Aorta (tissue), 5 donors: ENCODE measurements at places on chromosomes 2 and 18. TPM values are rescaled to one million over a fixed set of nuclear protein-coding genes. Genes with fewer than 3 reads are reported as not detected.

GRCh38 chr2:2056531-2056930 lies 274.5 kb downstream of the MYT1L start:
- no peak for DNase-seq

The PSMD1 gene
- total RNA-seq, result 67.7 TPM

DNA sequence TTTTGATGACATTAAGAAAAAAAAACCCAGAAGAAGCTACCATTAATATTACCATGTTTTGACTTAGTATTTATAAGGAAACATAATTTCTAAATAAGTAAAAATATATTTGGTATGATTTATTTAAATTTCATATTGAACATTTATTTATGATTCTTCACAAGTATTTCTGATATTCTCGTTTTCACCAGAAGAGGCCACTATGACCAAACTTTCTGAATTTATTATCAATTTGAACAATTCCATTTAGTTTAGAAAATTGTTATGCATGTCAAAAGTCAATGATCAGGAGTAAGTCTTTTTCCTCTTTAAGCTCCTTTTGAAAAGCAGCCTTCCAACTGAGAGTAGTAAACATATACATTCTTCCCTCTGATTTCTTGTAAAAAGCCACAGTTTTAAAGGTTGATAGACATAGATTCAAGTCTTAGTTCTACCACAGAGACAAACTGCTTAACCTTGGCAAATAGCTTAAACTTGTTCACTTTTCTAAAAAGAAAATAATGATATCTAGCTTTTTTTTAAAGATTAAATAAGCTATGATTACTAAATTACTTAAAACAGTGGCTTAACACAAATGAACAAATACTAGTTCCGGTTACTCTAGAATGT lies 329.9 kb downstream of the TRIB2 start:
- DNase-seq, result no peak

DNA sequence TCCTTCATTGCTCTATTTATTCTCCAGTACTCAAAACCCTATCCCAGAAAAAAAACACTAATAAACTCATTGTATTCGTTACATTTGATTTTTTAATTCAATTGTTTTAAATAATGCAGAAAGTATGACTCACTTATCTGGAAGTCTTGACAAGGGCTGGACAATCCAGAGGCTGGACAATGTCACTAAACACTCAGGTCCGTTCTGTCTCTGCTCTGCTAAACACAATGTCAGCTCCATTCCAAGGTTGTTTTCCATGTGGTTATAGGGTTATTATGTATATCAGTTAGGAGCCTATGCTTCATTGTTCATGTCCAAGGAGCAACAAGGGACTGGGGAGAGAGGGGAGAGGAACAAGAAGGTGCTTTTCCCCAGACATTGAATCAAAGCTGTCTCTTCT lies 125.5 kb downstream of the IRS1 start:
- DNase-seq, result no peak

GRCh38 chr2:110865188-110865587 lies 132.8 kb downstream of the ACOXL start:
- DNase-seq, result no peak
